Activated effector memory CD4-positive, alpha-beta T cell treated with Interleukin-2 at 50 U/mL for 16 hours (primary cell): ENCODE measurements at places on chromosomes 5 and 9.

GRCh38 chr9:2459756-2460155, 161.8 kb upstream of the VLDLR start:
- no peak for DNase-seq

DNA sequence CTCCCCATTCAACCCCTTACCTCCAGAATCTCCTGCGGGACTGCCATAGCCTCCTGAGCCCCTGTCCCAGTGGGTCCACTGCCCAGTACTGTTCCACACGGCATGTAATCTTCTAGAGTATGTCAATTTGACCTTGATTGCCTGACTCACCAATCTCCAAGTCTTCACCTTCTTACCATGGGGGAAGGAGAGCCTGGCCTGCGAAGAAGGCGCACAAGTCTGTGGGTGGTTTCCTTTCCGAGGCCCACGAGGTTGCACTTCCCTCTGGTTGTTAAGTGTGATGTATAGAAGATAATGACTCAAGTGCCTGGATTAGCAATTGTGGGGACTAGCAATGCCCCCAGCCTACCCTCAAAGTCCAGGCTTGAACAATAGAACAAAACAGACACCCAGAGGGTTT, 8.1 kb upstream of the TENT4A start:
- DNase-seq = no peak

- no peak for DNase-seq
Measured at GRCh38 chr5:90438100-90438499, 28.5 kb upstream of the CETN3 start.

DNA sequence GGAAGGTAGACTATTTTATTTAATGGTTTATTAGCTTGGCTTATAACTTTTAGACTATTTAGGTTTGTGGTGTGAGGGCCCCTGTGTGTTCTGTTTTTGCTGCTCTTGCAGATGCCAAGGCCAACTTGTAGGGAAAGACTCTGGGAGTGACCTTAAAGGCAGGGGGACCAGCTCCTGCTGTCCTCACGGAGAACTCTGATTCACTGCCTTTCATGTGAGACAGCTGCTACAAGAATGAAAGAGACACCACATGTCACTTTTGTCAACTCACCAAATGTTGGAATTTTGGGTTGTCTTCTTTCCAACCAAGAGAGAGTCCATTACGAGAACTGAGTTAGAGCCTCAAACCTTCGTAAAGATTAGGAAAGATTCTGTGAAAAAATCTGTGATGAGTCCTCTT, 258.3 kb upstream of the ADAMTSL1 start:
- no peak for DNase-seq

GRCh38 chr9:16514131-16514530, 356.3 kb downstream of the BNC2 start:
- DNase-seq = no peak

GRCh38 chr9:75855509-75855908, 35.0 kb upstream of the PCSK5 start:
- DNase-seq = no peak

GRCh38 chr5:11261241-11261640, 500.2 kb upstream of the DAP start:
- no peak for DNase-seq

DNA sequence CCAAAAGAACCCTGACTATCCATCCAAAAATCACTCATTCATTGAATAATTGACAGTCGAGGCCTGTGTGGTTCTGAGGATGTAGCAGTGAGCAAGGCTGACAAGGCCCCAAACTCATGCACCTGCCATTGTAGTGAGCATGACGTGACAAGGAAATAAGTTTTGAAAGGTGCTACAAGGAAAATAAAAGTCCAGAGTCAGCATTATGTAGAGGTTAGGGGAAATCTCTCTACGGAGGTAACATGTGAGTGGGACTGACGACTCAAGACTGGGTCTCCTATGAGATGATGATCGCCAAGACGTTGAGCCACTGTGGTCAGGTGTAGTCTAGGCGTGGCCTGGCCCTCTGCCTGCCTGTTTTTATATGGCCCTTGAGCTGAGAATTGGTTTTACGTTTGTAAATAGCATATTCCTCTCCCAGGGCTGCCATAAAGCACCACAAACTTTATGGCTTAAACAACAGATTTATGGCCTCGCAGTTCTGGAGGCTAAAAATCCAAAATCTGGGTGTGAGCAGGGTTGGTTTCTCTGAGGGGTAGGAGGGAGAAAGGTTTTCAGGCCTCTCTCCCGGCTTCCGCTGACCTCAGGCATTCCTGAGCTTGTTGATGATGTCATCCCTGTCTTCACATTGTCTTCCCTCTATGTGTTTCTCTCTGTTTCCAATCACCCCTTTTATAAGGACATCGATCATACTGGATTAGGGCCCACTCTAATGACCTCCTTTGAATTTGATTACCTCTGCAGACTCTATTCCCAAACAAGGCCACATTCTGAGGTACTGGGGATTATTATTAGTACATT, 206.4 kb upstream of the EGFLAM start:
- DNase-seq = no peak
